ENCODE measurements at places on chromosomes 12 and 14. TPM values are rescaled to one million over a fixed set of nuclear protein-coding genes. Genes with fewer than 3 reads are reported as not detected.

GRCh38 chr14:95514131-95515079, 2.0 kb downstream of the SYNE3 start:
- no peak for DNase-seq

GRCh38 chr12:58701536-58701935, 218.8 kb downstream of the LRIG3 start:
- no peak for DNase-seq

- no peak for DNase-seq
These were observed 108.7 kb upstream of the MIS18BP1 start for GRCh38 chr14:45361727-45362126.

DNA sequence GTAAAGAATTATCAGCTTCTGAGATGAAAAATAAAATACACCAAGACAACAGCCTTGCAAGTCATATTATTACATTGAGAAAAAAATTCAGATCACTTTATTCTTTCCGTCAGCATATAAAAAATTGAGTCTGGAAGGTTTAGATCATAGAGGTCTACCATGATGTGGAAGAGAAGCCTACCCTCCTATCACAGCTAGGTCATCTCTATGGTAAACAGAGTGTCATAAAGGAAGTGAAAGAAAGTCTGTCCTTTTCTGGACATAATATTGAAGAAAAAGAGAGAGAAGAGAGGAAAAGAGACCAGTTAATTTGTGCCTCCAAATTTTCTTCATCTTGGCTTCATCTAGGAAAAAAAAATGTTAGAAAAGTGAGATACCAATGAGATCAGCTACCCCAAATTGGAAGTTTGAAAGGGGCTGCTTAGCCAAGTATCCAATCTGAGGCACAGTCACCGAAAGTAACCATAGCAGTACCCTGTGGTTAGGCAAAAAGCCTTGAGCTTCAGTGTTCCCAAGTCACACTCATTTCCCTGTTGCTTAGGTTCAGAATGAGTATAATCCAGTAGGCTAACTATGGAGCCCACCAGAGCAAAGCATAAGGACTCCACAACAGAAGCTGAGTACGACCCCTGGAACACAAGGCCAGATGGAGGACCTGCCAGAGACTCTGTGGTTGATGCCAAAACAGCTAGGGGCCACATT, 38.1 kb downstream of the DUSP6 start:
- DNase-seq = no peak

GRCh38 chr12:94089891-94090290, 58.5 kb upstream of the PLXNC1 start:
- no peak for DNase-seq

GRCh38 chr12:109542876-109543275, 30.4 kb downstream of the MMAB start:
- no peak for DNase-seq

DNA sequence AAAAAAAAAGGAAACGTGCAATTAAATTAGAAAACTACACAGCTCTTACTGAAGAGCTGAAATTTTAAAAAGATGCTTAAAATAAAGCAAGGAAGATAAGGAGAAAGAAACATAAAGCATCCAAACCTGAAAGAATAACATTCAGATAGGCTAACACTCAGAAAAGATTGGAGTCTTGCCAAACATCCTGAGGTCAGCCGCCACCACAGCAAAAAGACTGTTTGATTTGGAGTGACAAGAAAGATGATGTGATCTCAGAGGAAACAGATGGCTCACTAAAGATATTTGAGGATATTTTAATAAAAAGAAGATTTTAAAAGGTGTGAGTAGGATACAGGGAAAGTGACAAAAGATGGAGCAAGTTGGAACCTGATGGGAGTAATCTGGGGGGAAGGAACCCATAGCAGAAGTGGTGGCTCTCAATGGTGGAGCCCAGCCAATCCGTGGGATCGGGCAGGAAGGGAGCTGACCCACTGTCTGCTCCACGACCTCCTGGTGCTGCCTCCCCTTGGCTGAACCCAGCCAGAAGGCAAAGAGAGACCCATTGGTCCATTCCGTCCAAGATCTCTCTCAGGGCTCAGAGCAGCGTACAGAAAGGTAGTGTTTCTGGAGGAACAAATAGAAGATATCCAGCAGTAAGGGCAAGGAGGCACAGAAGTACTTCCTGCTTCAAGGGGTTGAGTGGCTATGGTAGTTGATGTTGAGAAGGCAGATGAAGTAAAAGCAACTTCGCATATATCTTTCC, 469.6 kb downstream of the RGS6 start:
- DNase-seq = no peak

GRCh38 chr12:115049614-115050013, 365.6 kb upstream of the TBX3 start:
- no peak for DNase-seq

GRCh38 chr12:25744313-25744712, 191.2 kb upstream of the LMNTD1 start:
- no peak for DNase-seq

DNA sequence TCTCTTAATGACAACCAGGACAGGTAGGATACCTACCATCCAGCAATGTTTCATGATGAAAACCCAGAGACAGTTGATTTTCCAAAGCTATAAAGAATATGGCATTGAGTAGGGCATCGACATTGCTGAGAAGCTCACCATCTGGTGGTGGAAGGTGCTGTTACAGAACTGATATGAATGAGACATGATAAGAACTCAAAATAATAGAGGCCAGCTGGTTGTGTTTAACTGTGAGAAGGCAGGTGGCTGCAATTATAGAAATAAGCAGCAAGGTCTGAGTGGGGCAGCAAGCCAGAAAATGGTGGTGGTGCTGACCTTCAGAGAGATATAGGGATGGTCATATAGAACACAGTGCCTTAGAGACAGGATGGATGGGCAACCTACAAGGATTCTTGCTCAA, 449.7 kb downstream of the BTG1 start:
- DNase-seq = no peak

DNA sequence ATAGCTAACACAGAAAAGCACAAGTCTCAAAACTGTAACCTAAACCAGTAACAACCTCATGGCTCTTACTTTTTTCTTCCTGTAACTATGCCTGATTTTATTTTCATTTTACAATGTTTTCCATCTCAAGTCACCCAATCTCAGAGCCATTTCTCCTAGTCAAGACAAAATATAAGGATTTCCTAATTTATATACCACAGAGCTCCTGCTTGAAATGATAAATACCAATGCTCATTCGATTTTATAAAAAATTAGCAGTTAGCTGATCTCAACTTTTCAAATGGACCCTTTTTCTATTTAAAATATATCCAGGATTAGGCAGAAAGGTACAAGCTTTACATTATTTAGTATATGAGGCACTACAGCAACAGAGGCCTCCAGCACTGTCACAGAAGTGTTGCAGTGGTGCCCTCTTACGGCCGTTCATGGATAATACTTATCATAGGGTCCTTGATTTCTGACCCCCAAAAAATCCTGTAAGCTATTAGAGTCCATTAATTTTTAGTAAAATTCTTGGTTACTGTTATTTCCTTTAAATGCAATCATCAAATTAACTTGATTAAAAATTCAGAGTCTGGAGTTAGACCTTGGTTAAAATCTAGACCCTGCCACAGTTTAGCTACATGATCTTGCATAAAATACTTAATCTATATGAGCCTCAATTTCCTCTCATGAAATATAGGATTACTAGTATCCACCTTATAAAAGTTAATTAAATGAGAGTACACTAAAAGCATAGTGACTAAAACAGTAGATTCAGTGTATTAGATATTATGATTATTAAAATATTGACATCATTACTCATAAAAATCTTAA, 68.3 kb downstream of the SEC23A start:
- no peak for DNase-seq

DNA sequence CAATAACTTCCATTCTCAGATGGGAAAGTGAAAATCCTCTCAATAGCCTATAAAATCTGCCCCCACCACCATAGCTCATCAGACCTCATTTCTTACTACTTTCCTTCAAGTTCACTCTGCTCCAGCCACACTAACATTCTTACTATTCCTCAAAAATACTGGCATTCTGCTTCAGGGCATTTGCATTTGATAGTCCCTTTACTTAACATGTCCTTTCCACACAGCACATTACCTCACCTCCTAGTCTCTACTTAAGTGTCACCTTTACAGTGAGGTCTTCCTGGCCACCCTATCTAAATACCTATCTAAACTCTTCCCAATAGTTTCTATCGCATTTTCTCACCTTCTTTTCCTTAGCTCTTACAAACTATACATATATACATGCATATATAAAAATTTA, 6.8 kb downstream of the EML5 start:
- DNase-seq = no peak

DNA sequence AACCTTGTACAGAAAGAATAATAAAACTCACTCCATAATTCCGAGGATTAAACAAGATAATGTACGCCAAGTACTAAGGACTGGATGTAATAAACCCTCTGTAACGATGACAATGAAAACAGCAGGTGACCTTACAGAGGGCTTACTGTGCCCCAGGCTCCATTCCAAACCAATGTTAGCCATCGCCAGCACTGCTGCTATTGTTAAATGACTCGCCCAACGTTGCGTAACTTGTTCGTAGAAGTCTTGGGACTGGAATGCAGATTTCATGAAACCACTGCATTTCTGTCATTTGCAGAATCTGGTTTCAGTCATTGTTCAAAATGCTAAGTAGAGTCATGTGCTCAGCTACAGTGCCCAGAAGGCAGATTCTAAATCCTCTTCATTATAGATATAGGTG, 728 bp upstream of the STON2 start:
- DNase-seq = no peak

GRCh38 chr12:27383429-27384260, 51.0 kb downstream of the BMAL2 start:
- DNase-seq = no peak

- no peak for DNase-seq
These were observed 4.9 kb upstream of the DYNLL1 start for GRCh38 chr12:120490833-120491512.

DNA sequence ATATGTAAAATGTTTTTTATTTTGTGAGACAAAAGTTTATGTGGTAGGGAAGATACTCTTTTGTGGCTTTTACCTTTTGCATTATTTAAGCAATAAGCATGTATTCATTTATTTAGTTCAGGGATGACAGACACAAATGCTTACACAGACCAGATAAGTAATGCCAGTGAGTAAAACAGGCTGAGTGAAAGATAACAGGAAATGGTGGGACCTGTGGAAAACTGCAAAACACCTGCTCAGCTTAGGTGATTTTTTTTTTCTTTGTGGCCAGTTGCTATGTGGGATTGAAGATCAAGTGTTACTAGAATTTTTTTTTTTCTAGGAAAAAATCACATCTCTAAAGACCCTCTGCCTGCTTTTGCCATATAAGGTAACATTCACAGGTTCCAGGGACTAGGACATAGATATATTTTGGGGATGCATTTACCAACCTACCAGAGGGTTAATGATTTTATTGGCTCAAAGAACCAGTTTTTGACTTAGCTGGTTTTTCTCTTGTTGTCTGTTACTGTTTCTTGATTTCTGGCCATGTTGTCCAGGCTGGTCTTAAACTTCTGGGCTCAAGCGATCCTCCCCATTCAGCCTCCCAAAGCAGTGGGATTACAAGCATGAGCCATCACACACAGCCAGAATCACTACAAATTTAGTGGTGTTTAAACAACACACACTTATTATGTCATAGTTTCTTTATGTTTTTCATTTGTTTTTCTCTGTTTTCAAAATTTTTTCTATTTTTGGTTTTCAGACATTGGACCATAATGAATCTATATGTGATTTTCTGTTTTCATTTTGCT, 9.8 kb downstream of the PSMA6 start:
- no peak for DNase-seq

DNA sequence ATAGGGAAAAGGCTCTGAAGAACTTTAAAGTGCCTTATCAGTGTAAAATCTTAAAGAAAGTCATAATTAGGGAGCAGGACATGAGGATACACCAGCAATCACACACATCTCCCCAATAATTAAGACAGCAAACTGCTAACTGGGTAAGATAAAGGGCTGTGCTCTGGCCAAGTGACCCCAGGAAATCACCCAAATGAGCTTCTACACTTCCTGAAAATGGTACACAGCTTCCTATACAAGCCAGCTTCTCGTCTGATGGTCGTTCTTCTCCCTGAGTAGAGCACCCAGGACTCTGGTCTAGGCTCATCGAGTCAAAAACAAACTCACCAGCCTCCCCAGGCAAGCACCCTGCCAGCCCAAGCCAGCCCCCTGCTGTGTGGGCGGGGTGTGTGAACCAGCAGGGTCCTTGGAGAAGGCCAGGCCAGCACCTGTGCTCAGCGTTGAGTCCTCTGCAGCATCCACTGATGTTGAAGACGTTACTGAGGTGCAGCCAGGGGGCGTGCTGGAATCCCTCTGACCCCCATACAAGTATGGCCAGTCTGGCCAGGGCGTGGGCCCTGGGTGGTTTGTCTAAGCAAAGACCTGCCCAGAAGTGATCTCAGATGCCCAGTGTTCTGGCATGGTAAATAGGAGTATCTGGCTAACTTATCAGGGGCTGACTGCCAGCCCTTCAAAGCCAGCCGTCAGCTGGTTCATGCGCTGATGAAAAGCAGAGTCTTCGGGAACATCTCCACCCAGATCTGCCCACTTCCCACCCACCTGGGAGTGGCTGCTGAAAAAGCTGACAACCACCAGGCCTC, 41.4 kb downstream of the ACTN1 start:
- DNase-seq = no peak

- DNase-seq = no peak
These were observed 12.4 kb downstream of the L2HGDH start for GRCh38 chr14:50299585-50299984.

DNA sequence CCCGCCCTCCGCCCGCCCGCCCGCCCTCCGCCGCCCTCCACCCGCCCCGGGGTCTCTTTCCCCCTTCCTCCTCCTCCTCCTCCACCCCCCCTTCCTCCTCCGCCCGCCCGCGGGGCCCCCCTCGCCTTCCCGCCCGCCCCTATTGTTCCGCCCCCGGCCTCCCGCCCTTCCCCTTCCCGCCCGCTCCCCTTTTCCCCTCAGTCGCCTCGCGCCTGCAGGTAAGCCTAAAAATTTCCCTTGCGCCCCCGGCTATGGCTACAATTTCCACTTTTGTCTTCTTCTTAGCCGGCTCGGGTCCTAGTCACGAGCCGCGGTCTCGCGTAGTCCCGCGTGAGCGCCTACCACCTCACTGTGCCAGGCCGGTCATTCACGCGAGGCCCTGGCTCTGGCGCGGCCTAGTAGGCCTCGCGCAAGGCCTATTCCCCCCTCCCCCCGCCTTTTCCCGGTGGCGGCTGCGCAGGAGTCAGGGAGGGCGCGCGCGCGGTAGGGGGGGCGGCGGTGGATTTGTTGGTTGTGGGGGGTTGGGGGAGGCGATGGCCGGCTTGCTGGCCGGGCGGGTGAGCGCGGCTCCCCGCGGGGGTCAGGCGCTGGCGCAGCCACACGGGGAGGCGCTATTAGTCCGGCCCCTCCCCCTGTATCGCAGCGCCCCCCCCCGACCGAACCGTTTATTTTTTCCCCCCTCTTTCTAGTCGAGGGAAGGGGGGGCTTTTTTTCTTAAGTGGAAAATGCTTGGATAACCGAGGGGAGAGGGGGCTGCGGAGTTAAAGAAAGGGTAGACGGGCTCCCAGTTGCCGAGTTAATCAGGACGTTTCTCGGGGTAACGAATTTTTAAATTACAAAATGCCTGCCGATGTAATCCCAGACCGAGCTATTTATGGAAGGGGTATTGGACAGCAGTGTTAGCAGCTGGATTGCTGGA, 516 bp downstream of the PCBP2 start:
- peak; percentile 86 for DNase-seq

The RTN1 gene
- total RNA-seq = 705 TPM

The VDR gene
- total RNA-seq = 0.52 TPM

The REM2 gene
- 5.3 TPM for total RNA-seq

The MIPOL1 gene
- 25.7 TPM for total RNA-seq

The OR4K1 gene
- total RNA-seq = not detected

The P2RX7 gene
- total RNA-seq = 58.5 TPM

The GDF3 gene
- total RNA-seq = not detected

The MMP19 gene
- 2.6 TPM for total RNA-seq

The PPTC7 gene
- total RNA-seq = 26.1 TPM

The PROX2 gene
- 0.10 TPM for total RNA-seq

The TRHDE gene
- total RNA-seq = 65.1 TPM

The PLEKHD1 gene
- total RNA-seq = 2.6 TPM

The AQP2 gene
- not detected for total RNA-seq
